Endothelial cell of umbilical vein (primary cell): ENCODE measurements at places on chromosomes 3 and 15.

GRCh38 chr3:127180859-127181258, 12.1 kb upstream of the PRR23E start:
- no peaks in the 10 kb centered on the region for H3K4me1 ChIP-seq
- H3K4me3 ChIP-seq = no peak overlapping the region
- H3K36me3 ChIP-seq = no peaks in the 10 kb centered on the region
- H3K27ac ChIP-seq = no peak overlapping the region

GRCh38 chr15:90478846-90479481, 50.8 kb upstream of the CRTC3 start:
- peaks cover 11% of the 10 kb centered on the region for H3K4me1 ChIP-seq
- no peak overlapping the region for H3K4me3 ChIP-seq
- no peaks in the 10 kb centered on the region for H3K27me3 ChIP-seq
- peaks cover 17% of the 10 kb centered on the region for H3K36me3 ChIP-seq
- DNase-seq = peak; percentile 77
- H3K27ac ChIP-seq = no peak overlapping the region

DNA sequence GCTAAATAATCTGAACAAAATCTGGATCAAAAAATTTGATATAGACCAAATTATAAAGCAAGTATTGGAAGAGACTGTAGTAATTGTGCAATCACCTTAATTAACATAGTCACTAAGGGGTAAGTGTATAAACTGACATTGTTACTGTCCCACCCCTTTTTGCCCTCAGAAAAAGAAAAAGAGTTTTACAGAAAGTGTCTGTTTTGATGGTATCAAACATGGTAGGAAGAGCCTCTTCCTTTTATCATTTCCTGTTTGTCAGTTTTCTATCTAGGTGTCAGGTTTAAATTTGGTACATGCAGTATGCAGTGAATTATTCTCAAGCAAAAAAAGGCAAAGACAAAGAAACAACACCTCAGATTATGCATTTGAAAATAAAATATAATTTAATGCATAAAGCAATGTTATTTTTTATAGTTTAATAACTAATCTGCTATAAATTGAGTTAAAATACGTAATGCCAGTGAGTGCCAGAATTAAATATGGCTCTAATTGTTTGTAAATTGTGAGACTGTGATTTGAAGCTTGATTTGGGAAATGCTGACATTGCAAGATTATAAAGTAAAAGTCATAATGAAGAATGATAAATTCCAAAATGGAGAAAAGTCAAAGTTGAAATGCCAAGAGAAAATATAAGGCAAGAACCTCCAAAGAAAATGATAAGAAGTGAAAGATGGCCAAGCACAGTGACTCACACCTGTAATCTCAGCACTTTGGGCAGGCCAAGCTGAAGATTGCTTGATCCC, 30.3 kb upstream of the CMC1 start:
- H3K4me3 ChIP-seq = no peak overlapping the region
- H3K36me3 ChIP-seq = no peaks in the 10 kb centered on the region
- H3K27me3 ChIP-seq = no peaks in the 10 kb centered on the region
- no peaks in the 10 kb centered on the region for H3K4me1 ChIP-seq
- no peak overlapping the region for H3K27ac ChIP-seq

GRCh38 chr3:121566773-121567172, 976 bp upstream of the ARGFX start:
- H3K4me1 ChIP-seq = no peaks in the 10 kb centered on the region
- H3K36me3 ChIP-seq = no peaks in the 10 kb centered on the region
- no peak overlapping the region for H3K4me3 ChIP-seq
- peaks cover 2% of the 10 kb centered on the region for H3K27me3 ChIP-seq

DNA sequence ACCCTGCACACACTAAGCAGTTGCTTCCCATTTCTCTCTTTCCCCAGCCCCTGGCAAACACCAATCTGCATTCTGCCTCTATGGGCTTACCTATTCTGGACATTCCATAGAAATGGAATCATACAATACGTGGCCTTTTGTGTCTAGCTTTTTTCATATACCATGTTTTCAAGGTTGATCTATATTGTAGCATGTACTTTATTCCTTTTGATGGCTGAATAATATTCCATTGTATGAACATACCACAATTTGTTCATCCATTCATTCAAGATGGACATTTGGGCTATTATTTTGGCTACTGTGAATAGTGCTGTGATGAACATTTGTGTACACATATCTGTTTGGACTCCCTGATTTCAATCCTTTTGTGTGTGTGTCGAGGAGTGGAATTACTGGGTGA, 18.1 kb upstream of the ADAMTS9 start:
- no peak for DNase-seq
- H3K4me1 ChIP-seq = no peaks in the 10 kb centered on the region
- H3K4me3 ChIP-seq = no peak overlapping the region
- H3K27me3 ChIP-seq = no peaks in the 10 kb centered on the region
- H3K27ac ChIP-seq = no peak overlapping the region
